SK-N-DZ (cell line): ENCODE measurements at places on chromosomes 2 and 18.

- no peak for DNase-seq
Measured at GRCh38 chr18:57210716-57211411, 64.0 kb downstream of the BOD1L2 start.

- DNase-seq = no peak
Measured at GRCh38 chr2:239399921-239400595, 762 bp downstream of the HDAC4 start.

DNA sequence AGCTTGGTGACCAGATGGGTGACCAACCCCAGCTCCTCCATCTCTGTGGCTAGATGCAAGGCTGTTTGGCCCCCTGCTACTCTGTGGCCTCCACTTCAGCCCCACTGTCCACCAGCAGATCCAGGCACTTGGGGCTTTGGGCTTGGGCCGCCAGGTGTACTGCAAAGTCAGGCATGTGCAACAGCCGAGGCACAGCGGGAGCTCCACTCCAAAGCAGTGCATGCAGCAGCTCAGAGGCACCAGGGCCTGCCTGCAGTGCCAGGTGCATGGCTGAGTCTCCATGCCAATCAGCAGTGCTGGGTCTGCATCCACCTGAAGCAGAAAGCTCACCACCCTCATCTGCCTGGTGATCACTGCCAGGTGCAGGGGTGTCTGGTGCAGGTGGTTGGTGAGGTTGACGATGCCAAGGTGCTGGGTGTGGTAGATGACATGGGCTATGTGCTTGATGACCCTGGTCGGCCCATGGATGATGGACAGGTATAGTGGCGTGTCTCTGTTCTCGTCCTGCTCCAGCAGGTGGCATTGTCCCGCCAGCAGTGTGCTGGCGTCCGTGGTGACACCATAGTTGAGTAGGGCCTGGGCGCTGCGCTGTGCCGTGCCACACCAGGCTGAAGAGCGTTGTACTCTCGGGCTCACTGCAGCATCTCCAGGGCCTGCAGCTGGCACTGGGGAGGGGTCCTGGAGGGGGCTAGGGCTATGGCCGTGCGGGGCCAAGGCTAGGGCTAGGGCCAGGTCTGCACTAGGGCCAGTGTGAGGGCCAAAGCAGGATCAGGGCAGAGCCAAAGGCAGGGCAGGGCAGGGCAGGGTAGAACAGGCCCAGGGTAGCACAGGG, 1.0 kb upstream of the ANKRD62 start:
- peak; percentile 12 for DNase-seq

DNA sequence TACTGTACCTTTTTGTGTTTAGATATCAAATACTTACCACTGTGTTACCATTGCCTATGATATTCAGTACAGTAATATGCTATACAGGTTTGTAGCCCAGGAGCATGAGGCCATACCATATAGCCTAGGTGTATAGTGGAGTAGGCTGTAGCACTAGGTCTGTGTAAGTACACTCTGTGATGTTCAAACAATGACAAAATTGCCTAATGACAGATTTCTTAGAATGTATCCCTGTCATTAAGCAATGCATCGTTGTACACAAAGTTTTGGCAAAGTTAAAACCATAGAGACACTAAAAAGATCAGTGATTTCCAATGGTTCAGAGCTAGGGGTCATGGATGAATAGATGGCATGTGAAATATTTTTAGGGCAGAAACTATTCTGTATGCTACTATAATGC, 415.5 kb downstream of the NCKAP5 start:
- no peak for DNase-seq

DNA sequence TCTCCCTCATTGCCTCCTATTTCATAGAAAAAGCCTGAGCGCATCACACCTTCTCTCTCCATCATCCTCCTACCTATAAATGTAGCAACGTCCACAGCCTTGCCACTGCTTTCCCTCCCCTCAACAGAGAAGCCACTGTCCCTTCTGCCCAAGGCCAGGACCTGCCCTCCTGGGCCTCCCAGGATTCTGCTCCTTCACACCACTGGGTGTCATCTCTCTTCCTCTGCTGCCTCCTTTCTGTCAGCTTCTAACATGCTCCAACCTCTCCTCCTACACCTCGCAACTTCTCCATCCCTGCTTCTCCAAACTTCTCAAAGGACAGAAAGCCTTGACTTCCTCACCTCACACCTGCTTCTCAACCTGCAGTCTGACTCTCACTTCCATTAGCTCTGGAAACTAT, 21.2 kb upstream of the ME2 start:
- no peak for DNase-seq

DNA sequence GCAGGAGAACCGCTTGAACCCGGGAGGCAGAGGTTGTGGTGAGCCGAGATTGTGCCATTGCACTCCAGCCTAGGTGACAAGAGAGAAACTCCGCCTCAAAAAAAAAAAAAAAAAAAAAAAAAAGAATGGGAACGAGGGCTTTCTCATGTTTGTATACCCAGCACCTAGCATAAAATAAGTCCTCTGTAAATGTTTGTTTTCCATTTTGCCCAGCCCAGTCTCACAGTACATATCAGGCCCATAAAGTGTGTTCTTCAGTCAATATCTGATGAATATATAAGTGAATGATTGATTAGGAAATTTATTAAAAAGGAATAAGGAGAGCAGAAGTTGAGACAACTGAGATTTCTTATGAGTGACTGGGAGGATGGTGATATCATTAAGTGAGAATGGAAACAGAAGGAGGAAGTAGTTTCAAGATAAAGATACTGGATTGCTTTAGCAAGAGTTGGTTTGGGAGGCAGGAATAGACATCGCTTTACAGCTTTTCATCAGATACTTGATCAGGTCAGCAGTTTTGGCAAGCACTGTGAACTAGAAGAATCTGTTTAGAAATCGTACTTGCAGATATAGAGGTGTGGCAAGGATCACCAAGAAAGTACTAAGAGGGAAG, 327.5 kb downstream of the KIAA1328 start:
- DNase-seq = no peak

DNA sequence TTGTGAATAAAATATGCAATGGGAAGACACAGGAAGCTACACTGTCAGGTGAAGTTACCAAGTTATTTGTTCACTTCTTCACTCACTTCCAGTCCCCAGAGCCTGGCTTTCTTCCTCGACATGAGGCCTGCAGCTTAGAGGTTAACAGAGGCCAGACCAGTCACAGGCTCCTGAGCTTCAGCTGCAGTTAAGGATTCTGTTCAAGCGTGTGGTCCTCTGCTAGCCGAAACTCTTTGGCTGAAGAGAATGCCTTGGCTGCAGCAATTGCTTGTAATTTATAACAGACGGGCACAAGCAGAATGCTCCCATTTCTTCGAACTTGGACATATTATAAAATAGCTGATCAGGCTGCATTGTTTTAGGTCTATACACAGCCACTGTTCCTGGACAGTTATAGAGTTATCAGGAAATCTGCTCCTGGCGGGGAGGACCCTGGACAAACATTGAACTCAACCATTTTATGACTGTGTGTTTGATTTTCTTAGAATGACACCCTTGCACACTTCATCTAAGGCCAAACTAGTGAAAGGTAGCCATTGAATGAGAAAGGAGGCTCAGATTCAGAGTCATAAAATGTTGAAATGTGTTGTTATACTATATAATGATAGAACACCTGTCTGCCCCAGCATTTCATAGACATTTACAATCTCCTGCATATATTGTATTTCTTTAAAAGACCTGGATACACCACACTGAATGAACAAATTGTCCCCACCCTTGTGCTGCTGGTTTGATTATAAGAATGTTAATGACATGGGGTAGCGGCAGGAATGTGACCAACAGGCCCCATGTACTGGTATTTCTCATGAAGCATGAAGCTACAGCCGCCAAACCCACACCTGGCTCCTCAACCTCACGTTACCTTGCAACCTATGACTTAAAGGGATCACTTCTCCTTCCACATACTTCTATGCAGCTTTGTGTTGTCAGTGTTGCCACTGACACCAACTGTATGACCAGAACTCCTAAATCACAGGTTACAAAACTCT, 153.6 kb downstream of the TDRD15 start:
- DNase-seq = no peak

GRCh38 chr2:63334910-63335309, 253.4 kb downstream of the WDPCP start:
- DNase-seq = no peak

GRCh38 chr2:1891147-1891546, 146.8 kb upstream of the PXDN start:
- DNase-seq = no peak

GRCh38 chr18:61241260-61241853, 91.9 kb upstream of the CDH20 start:
- no peak for DNase-seq

- DNase-seq = peak; percentile 70
Measured at GRCh38 chr2:41723526-41723925, 324.3 kb upstream of the PKDCC start.

DNA sequence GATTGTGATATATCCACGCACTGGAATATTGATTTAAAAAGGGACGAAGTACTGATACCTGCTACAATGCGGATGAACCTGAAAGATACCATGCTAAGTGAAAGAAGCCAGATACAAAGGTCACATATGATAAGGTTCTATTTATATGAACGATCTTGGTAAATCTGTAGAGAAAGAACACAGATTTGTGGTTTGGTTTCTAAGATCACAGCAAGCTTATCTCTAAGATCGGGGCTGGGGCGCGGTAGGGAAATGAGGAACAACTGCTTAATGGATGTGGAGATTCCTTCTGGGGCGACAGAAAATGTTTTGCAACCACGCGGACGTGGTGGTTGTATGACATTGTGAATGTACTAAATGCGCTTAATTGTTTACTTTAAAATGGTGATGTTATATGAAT, 60.1 kb downstream of the NEDD4L start:
- DNase-seq = peak; percentile 53

DNA sequence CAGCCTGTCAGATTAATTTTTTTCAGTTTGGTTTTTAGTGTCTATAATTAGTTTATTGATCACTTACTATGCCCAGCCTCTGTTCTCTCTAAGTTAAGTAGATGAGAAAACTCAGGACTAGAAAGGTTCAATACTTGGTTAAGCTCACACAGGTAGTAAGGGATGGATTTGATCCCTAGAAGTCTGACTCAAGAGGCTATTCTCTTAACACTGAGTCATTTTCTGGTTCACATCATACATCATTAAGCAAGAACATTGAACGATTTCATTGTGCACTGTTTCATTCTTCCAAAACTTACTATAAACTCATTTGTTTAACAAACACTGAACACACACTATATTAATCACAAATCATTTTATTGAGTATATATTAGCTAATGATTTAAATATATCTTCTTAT, 54.1 kb upstream of the SLC38A11 start:
- no peak for DNase-seq

DNA sequence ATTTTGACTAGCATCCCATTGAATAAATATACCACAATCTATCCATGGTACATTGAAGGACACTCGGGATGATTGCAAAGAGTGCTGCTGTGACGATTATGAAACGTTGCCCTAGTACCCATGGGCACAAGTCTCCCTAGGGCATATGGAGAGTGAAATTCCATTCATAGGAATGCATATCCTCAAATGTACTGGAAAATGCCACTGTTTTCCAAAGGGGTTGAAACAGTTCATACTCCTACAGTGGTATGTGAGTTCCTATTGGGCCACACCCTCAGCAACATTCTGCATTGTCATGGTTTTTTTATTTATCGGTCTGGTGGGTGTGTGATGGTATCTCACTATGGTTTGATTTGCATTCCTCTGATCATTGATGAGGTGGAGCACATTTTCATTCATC, 130.6 kb downstream of the TWIST2 start:
- no peak for DNase-seq

GRCh38 chr2:58876126-58876525, 635.0 kb upstream of the FANCL start:
- no peak for DNase-seq

DNA sequence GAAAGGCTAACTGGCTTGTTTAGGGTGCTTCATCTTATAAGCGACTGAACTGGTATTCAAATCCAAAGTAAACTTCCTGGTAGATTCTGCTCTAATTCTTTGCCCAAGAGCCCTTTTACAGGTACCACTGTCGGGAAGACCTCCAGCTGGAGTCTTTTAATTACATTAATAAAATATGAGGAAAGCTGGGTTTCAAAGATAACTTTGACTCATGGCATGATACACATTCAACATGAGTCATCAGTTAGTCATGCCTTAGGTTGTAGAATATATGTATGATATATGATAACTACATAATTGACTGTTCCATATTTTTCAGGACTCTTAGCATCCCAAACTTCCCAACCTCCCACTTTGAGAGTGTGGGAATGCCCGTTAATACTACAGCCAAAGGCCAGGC, 32.3 kb downstream of the ZCCHC2 start:
- no peak for DNase-seq

GRCh38 chr18:8754995-8755960, 49.9 kb downstream of the MTCL1 start:
- no peak for DNase-seq

GRCh38 chr2:30612371-30612770, 165.3 kb downstream of the LCLAT1 start:
- DNase-seq = peak; percentile 62

DNA sequence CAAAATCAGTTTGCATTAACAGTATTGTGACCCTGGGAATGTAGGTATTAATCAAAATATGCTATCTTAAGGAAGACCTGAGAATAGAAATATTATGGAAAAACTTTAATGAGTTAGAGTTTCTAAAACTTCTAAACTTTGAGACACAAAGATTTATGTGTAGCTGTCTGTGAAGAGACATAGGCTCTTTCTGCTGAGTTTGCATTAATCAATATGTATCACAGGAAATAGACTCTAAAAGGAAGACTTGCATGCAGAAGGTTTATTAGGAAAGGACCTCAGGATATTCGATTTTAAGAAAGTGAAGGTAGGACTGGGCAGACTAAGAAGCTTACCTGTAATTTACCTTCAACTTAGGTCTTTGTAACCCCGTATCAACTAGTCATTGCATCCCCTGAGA, 494.8 kb upstream of the NRXN1 start:
- no peak for DNase-seq

- DNase-seq = no peak
Measured at GRCh38 chr2:8367833-8368232, 314.0 kb upstream of the ID2 start.

GRCh38 chr2:127074358-127074757, 32.6 kb downstream of the BIN1 start:
- DNase-seq = no peak

GRCh38 chr18:51630706-51631105, 433.2 kb upstream of the MEX3C start:
- DNase-seq = no peak

DNA sequence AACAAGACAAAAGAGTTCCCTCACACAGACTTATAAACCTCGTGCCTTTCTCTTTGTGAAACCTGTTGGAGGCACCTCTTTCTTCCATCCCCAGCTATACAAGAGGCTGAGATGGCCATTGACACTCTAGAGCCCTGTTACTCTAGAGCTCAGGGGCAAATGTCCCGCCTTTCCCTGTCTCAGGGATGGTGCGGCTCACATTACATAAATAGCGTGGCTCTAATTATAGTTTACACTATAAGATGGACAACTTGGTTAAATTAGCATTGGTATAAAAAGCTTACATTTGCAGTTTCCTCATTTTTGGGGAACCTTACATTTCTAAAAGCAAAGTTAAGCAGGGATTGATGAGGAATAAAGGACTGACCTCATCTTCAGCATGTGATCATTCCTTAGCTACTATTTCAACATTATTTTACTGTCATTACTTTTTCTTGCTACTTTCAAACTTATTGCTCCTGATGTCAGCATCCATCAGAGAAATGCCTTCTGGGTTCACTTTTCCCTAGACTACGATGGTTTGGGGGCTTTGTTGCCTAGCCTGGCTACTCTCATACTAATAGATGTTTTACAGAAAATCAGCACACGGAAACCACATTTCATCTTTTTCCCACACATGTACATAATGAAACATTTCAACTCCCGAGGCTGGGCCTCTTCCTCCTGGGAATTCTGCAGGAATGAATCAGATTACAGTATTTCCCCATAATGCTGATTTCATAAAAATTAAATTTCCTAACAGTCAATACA, 40.4 kb downstream of the FTCDNL1 start:
- DNase-seq = no peak
